ENCODE measurements at places on chromosomes 4 and X.

GRCh38 chr4:53562409-53562808 lies 28.9 kb downstream of the LNX1 start:
- no peak overlapping the region for H3K4me3 ChIP-seq
- no peaks in the 10 kb centered on the region for H3K36me3 ChIP-seq
- no peak overlapping the region for H3K27ac ChIP-seq
- H3K4me1 ChIP-seq: no peaks in the 10 kb centered on the region

GRCh38 chr4:81740487-81740886 lies 268.8 kb upstream of the RASGEF1B start:
- H3K36me3 ChIP-seq: no peaks in the 10 kb centered on the region
- no peaks in the 10 kb centered on the region for H3K27me3 ChIP-seq
- DNase-seq: no peak
- no peaks in the 10 kb centered on the region for H3K4me1 ChIP-seq
- H3K4me3 ChIP-seq: no peak overlapping the region

DNA sequence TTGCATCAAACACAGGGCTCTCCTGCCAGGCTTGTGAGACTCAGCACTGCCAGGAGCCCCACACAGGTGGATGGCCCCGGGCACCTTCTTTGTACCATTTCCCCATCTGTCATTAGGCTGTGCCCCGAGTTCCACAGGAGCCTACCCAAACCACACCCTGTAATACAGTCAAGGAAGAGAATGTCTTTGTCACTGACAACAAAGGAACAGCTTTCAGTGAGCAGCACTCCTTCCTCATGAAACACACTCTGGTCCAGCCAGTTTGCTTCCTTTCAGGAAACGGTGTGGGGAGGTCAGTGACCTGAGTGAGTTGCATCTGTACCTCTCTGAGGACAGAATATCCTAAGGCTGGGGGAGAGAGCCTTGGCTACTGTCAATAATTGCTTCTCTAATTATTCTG lies 53.7 kb downstream of the LNX1 start:
- H3K4me3 ChIP-seq: no peak overlapping the region
- no peaks in the 10 kb centered on the region for H3K27me3 ChIP-seq
- peaks cover 10% of the 10 kb centered on the region for H3K4me1 ChIP-seq
- H3K27ac ChIP-seq: no peak overlapping the region
- DNase-seq: no peak
- H3K36me3 ChIP-seq: no peaks in the 10 kb centered on the region

DNA sequence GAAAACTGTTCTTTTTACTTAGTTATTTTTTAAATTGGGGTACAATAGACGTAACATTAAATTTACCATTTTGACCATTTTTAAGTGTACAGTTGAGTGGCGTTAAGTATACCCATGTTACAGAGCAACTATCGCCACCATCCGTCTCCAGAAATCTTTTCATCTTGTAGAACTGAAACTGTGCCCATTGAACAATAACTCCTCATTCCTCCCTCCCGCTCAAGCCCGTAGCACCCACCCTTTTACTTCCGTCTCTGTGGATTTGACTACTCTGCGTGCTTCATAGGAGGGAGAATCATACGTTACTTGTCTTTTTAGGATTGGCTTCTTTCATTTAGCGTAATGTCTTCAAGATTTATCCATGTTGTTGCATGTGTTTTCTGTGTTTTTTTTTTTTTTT lies 55.3 kb downstream of the TMEM131L start:
- peaks cover 27% of the 10 kb centered on the region for H3K4me1 ChIP-seq
- no peak for DNase-seq
- no peaks in the 10 kb centered on the region for H3K27me3 ChIP-seq
- H3K36me3 ChIP-seq: no peaks in the 10 kb centered on the region
- H3K27ac ChIP-seq: no peak overlapping the region
- no peak overlapping the region for H3K4me3 ChIP-seq

DNA sequence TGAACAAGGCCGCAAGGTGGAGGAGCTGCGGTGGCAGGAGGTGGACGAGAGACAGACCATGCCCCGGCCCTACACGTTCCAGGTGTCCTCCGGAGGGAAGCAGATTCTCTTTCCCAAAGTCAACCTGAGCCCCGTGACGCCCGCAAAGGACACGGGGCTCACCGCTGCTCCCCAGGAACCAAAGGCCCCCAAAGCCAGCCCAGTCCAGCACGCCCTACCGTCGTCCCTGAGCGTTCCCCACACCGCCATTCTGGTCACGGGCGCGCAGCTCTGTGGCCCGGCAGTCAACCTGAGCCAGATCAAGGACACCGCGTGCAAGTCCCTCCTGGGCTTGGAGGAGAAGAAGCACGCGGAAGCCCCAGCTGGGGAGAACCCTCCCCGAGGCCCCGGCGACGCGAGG lies 72.2 kb downstream of the AASDH start:
- no peak overlapping the region for H3K4me3 ChIP-seq
- H3K36me3 ChIP-seq: no peaks in the 10 kb centered on the region
- H3K4me1 ChIP-seq: no peaks in the 10 kb centered on the region
- H3K27ac ChIP-seq: no peak overlapping the region
- no peak for DNase-seq
- H3K27me3 ChIP-seq: no peaks in the 10 kb centered on the region
